ENCODE measurements at places on chromosomes 13 and 19.

- no peak for DNase-seq
These were observed 14.4 kb downstream of the COMP start for GRCh38 chr19:18776736-18777135.

DNA sequence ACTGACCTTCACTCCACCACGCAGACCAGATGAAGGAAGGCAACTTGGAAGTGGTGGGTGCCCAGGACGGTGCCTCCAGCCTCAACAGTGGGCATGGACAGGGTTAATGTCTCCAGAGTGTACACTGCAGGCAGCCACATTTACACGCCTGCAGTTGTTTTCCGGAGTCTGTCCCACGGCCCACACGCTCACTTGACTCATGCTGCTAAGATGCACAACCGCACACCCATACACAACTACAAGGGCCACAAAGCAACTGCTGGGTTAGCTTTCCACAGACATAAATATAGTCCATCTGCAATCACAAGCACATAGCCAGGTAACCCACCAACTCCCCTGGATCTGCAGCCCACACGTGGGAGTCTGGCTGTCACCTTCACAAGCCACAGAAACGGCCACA, 12.6 kb upstream of the AXL start:
- DNase-seq, result no peak

DNA sequence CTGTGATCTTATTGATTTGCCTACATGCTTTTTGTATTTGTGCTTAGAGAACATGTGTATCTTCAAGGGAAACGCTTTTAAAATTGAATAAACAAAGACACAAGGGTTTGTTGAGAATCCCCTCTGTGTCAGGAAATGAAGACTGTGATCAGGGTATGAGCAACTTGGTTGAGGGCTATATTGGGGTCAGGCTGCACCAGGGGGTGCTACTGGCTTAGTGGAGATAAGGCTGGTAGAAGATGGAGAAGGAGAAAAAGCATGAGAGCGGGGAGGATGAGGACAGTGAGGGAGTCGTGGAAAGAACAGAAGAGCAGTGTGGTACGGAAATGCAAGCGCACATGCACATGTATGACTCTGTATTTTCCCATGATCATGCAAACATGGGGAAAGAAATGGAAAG, 201.6 kb downstream of the MTUS2 start:
- DNase-seq, result no peak

- no peak for DNase-seq
These were observed 24.5 kb upstream of the ZNF492 start for GRCh38 chr19:22609630-22610029.

DNA sequence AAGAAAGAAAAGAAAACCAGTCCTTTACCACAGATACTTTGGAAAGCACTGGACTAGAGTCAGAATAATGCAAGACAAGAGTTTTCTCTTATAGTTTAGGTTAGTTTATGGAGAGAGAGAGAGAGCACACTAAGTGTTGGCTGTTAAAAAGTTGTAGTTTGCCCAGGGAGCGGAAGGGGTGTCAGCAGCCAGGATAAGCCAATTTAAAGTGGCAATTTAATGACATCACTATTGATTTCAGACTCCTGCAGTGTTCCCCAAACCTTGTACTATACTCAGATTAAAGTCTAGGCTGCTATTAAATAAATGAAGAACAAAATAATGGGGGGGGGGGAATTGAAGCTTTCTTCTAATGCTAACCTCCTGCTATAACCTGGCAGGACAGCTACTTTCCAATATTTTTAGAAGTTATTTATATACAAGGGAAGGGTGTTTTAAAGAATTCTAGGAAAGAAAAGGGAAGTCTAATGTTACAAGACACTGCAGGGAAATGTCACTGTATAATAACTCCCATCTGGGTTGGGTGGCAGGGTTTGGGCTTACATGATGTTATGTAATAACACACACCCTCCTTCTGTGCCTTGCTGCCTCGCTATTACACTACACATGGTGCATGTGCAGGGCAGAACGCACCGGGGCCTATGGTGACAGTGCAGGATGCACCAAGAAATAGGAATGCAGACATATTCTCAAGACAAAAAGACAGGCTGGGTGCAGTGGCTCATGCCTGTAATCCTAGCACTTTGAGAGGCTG, 19.9 kb downstream of the TPT1 start:
- DNase-seq, result no peak

GRCh38 chr13:38687246-38688229, 661 bp downstream of the FREM2 start:
- DNase-seq, result no peak
